Fibroblast of skin of left biceps (primary cell): ENCODE measurements at places on chromosomes 2 and 18.

GRCh38 chr2:28004086-28004485 is 113.6 kb downstream of the BABAM2 start:
- peak; percentile 78 for DNase-seq

- DNase-seq = no peak
These were observed 870.8 kb upstream of the ID2 start for GRCh38 chr2:7811073-7811472.

DNA sequence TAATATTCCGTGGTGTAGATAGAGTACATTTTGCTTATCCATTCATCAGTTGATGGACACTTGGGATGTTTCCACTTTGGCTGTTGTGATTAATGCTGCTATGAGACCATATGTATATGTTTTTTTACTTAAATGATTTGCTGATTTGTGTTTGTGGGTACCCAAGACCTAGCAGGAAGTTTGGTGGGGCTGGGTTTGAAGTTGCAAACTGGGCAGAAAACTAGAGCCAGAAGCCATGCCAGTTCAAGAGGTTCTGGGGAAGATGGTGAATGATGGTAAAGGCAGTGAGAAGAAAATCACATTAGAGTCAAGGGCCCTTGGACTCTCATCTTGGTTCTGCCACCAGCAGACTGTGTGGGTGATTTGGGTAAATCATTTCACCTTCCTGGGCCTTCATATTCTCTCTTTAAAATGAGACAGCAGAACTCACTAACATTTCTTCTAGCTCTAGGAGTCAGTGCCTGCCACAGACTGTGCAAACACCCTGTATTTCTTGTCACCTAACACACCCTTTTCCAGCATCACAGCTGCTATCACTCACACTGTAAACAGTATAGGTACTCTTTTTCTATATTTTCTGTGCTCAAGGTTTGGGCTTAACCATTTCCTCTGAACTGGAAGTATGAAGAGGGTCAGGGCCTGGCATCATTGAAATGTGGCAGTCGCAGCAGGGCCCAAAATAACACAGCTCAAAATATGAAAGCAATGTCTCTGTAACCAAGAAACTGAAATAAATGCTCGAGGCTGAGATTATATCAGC is 8.4 kb upstream of the CTLA4 start:
- no peak for DNase-seq

GRCh38 chr2:22406625-22407024 is 978.4 kb upstream of the KLHL29 start:
- DNase-seq = no peak

- DNase-seq = no peak
These were observed 249.2 kb upstream of the FIGN start for GRCh38 chr2:163984986-163985385.

- DNase-seq = no peak
These were observed 27.1 kb upstream of the TFPI start for GRCh38 chr2:187581125-187581896.

GRCh38 chr2:888211-888801 is 62.3 kb upstream of the SNTG2 start:
- DNase-seq = no peak

DNA sequence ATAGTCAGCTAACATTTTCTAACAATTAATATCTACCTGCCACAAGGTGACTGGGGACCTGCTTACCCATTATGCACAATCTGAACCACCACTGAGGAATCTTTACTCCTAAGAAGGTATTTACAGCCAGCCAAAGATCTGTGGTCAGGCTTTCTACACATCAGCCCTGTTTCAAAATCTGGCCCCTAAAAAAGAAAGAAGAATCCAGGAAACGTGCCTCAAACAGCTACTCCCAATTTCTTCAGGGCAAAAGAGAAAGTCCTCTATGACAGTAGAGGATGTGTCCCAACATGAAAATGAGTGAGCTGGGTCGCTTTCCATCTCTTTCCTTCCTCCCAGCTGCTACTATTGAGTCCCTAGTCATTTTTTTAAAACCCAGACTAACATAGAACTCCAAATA is 79.5 kb downstream of the EPB41L3 start:
- DNase-seq = no peak

DNA sequence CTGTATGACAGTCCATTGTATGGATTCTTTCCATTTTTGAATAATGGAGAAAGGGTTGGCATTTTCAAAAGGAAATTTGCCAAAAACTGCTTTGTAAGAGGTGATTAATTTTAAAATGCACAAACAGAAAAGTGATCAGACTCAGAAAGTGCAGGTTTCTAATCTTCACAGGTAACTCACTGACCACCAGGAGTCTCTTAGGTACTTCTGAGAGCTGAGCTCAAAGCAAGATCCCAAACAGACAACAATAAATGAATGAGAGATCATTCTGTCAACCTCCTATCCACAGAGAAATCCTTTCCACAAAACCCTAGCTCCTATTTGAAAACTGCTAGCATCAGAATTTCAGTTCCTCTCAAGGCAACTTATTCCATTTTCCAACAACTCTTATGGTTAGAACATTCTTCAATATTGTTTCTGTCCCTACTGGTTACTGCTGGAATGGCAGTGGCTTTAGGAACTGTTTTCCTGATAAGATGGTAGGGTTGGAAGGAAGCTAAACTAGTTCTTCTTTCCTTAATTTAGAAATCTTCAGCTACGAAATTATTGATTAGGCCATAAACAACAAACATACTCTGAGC is 20.6 kb upstream of the HAAO start:
- DNase-seq = no peak

DNA sequence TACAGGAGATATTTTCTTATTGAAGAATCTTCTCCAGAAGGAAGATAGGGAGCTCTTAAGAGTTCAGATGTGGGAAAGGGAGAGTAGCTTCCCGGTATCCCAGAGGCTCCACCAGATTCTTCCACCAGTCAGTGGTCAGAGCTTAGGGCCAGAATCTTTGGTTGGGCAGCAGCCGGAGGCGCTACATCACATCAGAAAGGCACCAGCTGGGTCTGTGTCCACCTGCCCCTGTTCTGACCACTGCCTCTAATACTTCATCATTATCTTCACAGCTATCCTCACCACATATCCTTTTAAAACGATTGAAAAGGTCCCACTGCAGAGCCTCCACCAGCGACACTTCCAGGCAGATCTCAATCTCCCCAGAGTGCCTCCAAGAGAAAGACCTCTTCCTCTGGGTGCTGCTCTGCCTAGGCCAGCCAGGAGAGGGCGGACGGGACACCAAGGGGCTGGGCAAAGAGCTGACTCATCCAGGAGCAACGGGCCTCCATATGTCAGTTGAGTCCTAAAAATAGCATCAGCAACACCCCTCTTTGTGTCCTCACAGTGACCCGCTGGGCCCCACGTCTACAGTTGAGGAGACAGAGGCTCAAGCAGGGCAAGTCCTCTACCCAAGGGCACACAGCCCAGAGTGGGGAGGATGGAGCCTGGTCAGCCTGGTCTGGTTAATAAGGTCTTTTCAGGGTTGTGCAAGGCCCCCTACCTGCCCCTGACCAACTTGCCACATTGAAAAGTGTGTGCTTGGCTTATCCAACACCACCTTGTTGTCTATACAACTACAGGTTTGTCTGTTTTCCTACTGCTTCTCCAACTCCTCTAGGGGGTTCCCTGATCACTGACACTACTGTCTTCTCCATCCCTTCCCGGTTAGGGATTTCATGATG is 81.2 kb downstream of the ADD2 start:
- peak; percentile 78 for DNase-seq

- DNase-seq = no peak
These were observed 90.3 kb downstream of the ROCK2 start for GRCh38 chr2:11254100-11254536.
